ENCODE measurements at places on chromosomes 1 and 21.

- H3K27ac ChIP-seq, result no peak overlapping the region
- H3K4me3 ChIP-seq, result no peak overlapping the region
- peaks cover 15% of the 10 kb centered on the region for H3K27me3 ChIP-seq
- no peaks in the 10 kb centered on the region for H3K36me3 ChIP-seq
Observed at GRCh38 chr1:18400347-18401102, 80.2 kb upstream of the KLHDC7A start.

GRCh38 chr1:7613106-7613850 is 157.8 kb upstream of the VAMP3 start:
- H3K4me1 ChIP-seq, result no peaks in the 10 kb centered on the region
- no peak for DNase-seq
- H3K4me3 ChIP-seq, result no peak overlapping the region
- peaks cover 12% of the 10 kb centered on the region for H3K27me3 ChIP-seq

DNA sequence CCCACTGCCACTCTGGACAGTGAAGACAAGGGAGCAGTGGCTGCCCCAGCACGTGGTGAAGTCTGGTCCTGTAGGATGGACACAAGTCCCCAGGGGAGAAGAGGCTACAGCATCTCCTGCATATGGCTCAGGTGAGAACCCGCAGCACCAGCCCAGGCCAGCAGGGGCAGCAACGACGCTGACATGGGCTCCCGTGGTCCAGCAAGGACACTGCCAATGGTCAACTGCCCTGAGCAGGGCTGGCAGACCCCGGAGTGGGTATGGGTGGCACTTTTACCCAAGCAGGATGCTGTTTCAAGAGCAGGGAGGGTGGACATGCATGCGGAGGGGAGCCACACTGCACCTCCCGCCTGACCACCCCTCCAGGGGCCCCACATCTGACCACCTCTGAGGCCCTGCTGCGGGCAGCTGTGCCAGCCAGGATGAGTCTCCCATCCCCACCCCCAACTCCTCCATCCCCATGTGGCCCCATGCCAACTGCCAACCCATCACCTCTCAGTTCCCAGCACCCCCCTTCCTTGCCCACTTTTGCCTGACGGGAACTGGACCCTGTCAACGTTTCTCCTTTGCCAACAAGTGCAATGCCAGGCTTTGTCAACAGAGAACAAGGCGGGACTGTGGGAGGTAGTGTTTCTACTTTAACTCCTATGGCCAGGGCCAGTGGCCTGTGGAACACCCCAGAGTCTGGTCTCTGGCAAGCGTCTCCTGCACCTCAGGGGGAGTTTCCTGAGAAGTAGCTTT is 8.6 kb downstream of the MORN1 start:
- no peaks in the 10 kb centered on the region for H3K4me1 ChIP-seq
- H3K27ac ChIP-seq, result no peak overlapping the region
- no peak for DNase-seq
- no peaks in the 10 kb centered on the region for H3K36me3 ChIP-seq
- H3K4me3 ChIP-seq, result no peak overlapping the region

GRCh38 chr1:212313616-212314015 is 28.4 kb downstream of the PPP2R5A start:
- no peak for DNase-seq
- H3K27me3 ChIP-seq, result no peaks in the 10 kb centered on the region
- H3K4me3 ChIP-seq, result no peak overlapping the region
- peaks cover 27% of the 10 kb centered on the region for H3K36me3 ChIP-seq
- H3K4me1 ChIP-seq, result no peaks in the 10 kb centered on the region

DNA sequence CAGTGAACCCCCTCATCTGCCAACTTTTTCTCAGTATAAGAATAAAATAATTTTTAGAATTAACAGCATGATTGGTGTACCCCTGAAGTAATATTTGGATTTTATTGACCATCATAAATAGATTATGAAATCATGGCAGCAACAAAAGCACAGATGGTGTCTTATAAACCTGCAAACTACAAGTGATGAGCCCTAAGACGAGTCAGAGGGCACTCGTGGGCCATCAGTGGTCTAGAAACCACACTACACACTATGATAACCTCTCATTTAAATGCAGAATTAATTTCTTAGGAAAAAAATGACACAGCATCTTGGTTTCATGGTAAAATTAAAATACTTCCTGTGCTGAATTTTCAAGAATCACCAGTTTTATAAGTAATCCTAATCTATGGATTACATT is 312.4 kb downstream of the PTBP2 start:
- H3K27ac ChIP-seq, result no peak overlapping the region
- H3K4me1 ChIP-seq, result no peaks in the 10 kb centered on the region
- H3K27me3 ChIP-seq, result no peaks in the 10 kb centered on the region
- H3K36me3 ChIP-seq, result no peaks in the 10 kb centered on the region
- DNase-seq, result no peak
- no peak overlapping the region for H3K4me3 ChIP-seq

Measured in mesothelial cell of epicardium (in vitro differentiated cells).